Activated naive CD4-positive, alpha-beta T cell (primary cell): ENCODE measurements at places on chromosomes 16 and 17.

- no peak for DNase-seq
These were observed 128.8 kb downstream of the RAP1GAP2 start for GRCh38 chr17:2925011-2925410.

- no peak for DNase-seq
These were observed 80.8 kb upstream of the HSBP1 start for GRCh38 chr16:83727018-83727417.

GRCh38 chr17:63446753-63447470 is 806 bp upstream of the CYB561 start:
- no peak for DNase-seq

DNA sequence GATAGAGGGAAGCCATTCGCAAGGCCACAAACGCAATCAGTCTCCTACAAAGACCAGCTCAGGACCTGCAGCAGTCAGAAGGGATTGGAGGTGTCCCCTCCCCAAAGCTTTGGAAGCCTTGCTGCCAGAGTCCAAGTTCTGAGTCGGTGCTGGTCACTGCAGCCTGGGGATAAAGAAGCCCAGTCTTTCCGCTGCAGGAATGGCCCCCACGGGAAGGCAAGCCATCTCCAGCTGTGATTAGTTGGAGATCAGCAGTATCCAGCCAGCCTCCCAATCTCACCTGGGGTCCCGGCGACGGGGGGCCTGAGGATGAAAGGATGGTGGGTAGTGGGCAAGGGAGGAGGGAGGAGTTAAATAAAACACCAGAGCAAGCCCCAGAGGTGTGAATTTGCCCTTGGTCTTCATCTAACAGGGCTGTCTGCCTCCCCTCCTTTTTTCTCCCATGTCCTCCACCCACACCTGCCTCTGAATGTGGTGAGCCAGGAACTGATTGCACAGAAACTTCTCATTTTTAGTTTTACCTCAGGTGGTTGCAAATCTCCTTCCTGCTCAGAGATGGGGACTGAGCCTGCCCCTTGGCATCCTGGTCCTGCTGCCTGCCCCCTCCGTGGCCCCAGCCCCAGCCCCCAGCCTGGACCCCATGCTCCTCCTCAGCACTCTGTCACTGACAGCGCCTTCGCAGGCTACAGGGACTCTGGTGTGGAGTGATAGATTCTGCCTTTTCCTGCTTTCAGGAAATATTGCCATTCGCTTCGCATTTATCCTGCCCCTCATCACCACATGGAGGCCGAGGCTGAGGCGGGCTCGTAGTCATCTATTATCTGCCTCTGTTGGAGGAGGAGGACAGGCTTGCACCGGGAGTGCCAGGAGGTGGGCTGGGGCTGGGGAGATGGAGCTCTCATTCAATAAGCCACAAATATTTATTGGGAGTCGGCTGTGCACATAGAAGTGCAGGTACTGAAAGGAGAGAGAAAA is 262.9 kb upstream of the SDK2 start:
- DNase-seq: no peak

- no peak for DNase-seq
These were observed 344.8 kb downstream of the SNX29 start for GRCh38 chr16:12321311-12321842.

GRCh38 chr17:38598536-38598935 is 7.2 kb downstream of the SRCIN1 start:
- no peak for DNase-seq

GRCh38 chr16:9603316-9603715 is 511.9 kb downstream of the HAPSTR1 start:
- no peak for DNase-seq

DNA sequence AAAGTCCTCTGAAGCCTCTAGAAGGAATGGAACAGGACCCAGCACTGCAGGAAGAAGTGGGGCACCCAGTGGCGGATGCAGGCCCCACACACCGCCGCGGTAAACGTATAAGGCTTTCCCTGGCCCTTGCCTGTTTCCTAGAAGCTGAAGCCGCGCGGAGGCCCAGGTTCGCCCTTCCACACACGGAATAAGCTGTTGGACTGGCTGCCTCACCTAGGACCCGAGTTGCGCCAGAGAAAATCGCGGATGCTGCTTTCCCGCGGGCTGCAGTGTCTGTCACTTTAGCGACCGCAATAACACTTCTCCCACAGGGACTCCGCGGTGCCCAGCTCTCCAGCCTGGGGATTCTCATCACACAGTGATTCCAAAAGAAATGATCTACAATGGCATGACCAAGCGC is 1736.9 kb downstream of the TP53TG3F start:
- DNase-seq: no peak

DNA sequence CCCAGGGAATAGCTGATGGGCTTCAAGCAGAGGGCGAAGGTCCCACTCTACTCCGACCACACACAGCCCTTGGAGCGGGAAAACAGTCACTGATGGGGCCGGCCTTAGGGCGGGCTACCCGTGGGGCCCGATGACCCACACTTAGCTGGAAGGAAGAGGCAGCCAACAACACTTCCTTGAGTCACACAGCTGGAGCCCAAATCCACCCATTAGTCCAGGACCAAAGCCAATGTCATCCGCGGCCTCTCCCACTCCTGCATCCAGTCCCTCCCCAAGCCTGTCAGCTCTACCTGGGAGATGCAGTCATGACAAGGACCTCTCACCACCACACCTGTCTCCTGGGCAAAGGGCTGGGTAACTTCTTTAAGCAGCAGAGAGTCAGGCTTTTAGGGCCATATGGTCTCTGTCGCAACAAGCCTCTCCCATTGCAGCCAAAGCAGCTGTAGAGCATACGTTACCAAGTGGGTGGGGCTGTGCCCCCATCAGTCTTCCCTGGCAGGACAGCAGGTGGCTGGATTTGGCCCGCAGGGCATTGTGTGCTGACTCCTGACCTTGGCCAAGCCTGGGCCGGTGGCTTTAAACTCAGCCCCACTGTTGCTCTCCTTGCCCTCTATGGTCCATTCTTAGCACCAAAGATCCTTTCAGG is 110.7 kb downstream of the SOCS1 start:
- DNase-seq: no peak

- DNase-seq: no peak
These were observed 20.8 kb downstream of the ABCC1 start for GRCh38 chr16:15970202-15970601.

- DNase-seq: no peak
These were observed 1.1 kb downstream of the VAT1 start for GRCh38 chr17:43020789-43021740.

DNA sequence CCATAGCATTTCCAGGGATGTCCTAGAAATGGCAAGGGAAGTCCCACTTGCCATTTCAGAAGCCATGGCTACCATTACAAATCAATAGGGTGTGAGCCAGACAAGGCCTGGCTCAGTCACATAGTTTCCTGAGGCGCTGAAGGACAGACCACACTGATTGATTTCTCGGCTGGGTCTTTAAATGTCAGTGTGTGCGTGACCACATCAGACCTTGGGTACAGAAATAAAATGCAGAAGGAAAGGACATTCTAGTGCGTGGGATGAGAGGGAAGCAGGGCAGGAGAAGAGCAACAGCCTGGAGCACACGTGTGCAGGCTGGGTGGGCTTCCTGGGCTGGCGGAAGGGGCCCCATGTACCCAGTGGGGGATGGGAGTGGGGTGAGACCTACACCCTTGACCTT is 58.7 kb upstream of the LYRM9 start:
- no peak for DNase-seq

DNA sequence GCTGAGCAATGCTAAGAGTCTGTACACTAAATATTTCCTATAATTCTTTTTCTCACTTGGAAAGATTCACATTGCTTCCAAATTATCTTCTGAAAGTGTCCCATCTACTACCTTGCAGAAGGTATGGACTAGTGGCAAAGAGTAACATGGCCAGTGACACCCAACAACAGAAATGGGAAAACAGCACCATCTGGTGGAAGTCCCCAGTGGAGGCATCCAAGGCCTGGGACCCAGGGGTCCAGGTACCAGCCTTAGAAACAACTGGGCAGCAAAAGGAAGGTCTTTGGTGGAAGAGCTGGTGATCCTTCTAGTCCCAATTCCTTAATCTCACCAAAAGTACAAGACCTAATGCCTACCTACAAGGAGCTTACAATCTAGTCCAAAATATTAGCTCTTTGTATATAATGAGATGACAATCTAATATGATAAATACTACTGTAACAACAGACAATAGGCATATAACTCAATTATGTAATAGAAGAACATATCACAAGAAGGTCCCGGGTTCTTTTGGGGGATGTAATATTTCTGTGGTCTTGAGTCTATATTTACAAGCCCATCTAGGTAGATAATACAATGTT is 55.3 kb downstream of the SKAP1 start:
- no peak for DNase-seq

DNA sequence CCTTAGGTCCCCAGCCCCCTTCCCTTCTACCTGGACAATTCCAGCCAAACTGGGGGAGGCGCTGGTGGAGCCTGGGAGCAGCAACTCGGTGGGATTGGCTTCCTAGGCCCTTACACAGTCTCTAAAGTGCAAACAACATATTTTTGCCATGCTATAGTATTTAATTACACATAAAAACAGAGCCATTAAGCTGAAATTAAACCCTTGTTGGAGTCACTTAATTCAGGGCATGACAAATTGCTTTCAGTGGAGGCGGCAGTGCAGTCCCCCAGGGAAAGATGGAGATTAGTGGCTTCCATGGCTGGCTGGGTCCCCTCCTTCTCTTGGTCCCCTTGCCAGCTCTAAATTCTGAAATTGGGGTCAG is 17.3 kb downstream of the IGFBP4 start:
- no peak for DNase-seq

DNA sequence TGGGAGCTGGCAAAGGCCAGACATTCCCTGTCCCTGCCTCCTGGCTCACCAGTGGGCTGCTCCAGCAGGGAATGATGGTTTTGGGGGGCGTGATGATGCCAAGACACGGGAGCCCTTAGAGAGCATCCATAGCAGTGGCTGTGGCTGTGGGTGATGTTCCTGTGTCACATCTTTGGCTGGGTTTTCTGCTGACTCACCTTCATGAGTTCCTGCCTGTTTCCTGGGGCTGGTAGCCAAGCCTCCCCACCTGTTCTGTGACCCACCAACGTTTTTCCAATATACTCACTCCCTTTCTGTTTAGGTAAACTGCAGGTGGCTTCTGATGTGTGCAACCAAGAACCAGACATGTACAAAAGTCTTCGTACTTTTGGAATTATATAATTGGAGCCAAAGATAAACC is 16.5 kb upstream of the NF1 start:
- DNase-seq: no peak

GRCh38 chr16:82425661-82426060 is 201.1 kb upstream of the CDH13 start:
- DNase-seq: no peak

- no peak for DNase-seq
These were observed 9.5 kb downstream of the IRF8 start for GRCh38 chr16:85908444-85908843.

GRCh38 chr17:80277751-80278671 is 17.4 kb downstream of the RNF213 start:
- no peak for DNase-seq

DNA sequence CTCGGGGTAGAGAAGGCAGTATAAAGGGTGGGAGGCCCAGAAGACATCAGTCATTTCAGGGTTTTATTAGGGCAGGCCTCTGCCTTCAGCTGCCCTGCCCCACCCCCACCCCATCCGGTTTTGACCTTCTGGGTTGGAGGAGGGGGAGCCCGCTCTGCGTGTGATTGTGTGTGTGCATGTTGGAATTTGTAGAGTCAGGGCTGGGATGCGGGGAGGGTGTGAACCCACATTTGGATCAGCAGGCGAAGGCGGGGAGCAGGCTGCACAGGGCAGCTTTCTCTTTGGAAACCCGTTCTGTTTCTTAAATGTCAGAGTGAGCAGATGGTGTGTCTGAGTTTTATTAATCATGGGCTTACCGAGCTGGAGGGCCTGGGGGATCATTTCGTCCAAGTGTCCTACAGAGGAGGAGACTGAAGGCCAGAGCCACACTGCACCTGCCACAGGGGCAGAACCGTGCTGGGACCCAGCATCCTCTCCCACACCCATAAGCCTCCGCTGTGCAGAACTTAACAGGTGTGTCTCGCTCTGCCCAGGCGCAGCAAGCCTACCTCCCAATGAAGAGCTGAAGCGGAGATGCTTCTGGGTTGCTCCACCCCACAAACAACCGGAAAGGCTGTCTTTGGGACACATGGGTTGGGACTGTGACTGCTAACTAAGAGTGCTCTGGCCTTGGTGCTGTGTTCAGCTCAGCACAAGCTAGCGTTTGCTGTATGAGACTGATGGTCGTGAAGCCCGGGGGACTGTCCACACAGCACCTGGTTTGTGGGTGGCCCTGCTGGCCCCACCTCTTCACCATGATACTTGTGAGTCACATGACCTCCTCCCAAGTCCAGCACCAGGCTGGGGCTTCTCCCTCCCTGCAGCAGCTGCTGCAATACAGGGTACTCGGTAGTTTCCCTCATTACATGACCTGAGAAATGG is 70.9 kb upstream of the GSE1 start:
- no peak for DNase-seq

DNA sequence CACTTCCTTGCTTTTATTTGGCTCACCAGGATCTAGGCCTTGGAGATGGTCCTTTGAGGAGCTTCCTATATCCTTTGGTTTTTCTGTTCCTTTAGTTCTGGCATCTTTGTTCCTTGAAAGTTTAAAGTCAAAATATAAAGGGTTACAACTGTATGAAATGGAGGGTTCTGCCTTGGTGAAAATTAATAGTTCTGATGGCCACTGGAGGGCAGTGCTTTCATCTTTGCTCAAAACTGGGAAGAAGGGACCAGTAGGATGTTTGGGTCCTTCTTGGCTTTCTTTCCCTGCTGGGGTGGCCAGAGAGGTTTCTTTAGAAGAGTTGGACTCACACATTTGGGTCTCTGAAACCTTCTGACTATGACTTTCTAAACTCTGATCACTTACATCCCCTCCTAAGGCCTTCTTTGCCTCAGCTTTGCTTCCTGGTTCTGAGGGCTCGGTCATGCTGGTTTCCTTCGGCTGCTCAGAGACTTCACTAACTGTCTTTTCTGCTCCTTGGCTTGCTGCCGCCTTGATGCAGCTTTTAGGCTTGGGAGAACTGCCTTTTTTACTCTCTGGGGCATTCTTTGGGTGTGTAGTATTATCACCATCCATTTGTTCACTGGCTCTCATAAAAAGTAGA is 10.9 kb upstream of the ITGA2B start:
- DNase-seq: no peak

DNA sequence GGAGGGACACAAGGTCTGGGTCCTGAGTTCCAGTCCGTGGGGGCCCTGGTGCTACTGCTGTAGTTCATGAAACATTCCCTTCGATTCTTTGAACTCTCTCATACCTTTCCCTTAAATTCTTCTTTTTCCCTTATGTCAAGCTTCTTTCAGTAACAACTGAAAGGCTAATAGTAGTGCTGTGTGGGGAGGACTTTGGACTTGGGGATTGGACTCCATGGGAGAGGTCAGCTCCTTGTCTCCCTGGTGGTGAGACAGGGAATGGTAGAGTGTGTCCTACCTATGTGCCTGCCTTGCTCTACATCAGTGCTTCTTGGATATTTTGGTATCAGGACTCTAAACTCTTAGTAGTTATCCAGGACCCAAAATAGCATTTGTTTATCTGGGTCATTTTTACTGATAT is 628.1 kb downstream of the WWOX start:
- no peak for DNase-seq

- DNase-seq: peak; percentile 6
These were observed 1.2 kb upstream of the COG1 start for GRCh38 chr17:73191443-73192205.

- peak; percentile 41 for DNase-seq
These were observed 916 bp downstream of the PAGR1 start for GRCh38 chr16:29816694-29817441.
